Stimulated activated CD8-positive, alpha-beta memory T cell treated with anti-CD3 and anti-CD28 coated beads, Interleukin-15, amount 100 ng/mL, for 24 hours (primary cell): ENCODE measurements at places on chromosomes 11 and 22.

- DNase-seq = no peak
Measured at GRCh38 chr11:134541355-134541754, 129.3 kb upstream of the B3GAT1 start.

- DNase-seq = no peak
Measured at GRCh38 chr11:46363455-46364005, 16.3 kb downstream of the DGKZ start.

- no peak for DNase-seq
Measured at GRCh38 chr11:18330921-18331320, 8.6 kb downstream of the GTF2H1 start.

DNA sequence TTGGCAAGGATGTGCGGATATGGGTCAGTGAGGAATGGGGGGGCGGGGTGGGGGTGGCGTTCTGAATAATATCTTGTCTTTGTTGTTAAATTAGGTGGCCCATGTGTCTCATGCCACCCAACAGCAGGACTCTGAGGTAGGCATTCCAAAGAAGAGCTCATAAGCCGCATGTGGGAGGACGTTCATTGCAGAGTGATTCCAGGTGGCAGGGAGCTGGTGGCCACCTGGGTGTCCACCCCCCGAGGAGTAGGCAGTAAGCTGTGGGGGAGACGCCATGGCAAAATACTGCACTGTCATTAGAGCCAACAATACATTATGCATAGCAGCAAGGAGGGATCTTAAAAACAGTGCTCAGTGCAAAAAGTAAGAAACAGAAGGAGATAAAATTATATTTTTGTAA, 14.3 kb upstream of the CAPN5 start:
- no peak for DNase-seq

DNA sequence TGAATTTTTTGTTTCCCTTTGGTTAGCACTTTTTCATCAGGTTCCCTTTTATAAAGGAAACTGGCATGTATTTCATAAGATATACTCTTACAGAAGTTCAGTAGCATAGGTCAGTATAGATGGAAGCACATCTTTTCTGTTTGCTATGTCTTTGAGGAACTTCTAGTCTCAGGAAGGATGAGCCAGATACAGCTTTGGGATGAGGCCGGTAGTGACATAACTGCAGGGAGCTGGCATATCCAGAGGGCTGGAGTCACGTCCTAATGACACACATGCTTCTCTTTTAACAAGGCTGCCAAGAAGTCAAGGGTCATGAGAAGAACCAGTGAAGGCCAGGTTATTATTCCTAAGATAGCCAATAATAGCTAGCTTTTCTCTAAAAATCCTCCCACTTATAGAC, 33.3 kb upstream of the ADSL start:
- DNase-seq = no peak
